ENCODE measurements at places on chromosomes 12 and 14.

- no peak for DNase-seq
Measured at GRCh38 chr14:30620178-30620577, 1.9 kb upstream of the SCFD1 start.

- DNase-seq: no peak
Measured at GRCh38 chr12:119354172-119354571, 19.6 kb downstream of the CCDC60 start.

GRCh38 chr14:35534208-35534872 lies 376 bp downstream of the INSM2 start:
- no peak for DNase-seq

DNA sequence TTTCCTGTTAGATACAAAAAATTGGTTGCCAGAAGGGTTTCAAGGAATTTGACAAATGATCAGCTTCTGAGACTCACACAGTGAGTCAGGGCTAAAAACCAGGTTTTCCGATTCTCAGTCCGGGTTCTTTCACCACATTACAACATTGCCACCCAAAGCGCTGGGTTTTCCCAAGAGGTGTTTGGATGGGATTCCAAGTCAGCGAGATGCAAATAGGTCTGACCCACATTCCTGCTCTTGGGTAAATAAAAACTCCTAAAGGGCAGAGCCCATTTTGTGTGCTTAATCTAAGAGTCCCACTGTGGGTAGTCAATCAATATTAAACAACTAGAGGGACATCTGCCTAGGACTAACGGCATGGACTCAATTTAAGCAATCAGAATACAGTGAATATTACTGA lies 5.4 kb upstream of the RIC8B start:
- no peak for DNase-seq

DNA sequence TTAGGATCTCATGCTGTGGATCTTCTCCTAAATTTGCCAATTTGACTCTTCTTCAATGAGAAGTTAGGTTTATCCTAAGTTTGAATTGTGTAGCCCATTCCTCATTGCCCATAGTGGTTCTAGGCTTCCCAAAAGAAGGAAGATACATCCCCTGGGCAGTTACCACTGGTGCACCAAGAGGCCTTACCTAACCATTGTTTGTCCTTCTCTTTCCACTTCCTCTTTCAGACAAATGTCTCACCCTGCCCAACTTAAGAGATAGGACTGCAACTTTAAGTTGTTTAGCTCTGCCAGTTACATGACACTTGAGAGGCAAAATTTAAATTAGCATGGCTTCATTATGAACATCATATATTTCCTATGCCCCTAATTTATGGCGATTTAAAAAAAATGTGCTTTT lies 9.4 kb upstream of the KCNH3 start:
- DNase-seq: no peak

DNA sequence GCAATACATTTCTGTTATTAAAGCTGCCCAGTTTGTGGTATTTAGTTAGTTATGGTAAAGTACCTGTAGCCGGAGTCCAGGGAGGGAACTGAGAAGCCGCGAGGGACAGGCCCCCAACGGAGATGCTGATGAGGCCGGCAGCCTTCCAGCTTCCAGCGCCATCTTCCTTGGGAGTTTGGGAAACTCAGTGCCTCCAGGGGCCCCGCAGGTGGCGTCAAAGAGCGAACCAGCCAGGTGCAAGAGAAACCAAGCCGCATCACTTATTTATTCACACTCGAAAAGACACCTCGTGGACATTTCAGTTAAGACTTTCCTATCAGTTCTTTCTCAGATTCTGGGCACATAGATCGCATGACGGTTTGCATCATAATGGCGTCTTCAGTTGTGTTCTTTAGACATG lies 216.6 kb downstream of the GLT1D1 start:
- no peak for DNase-seq

- DNase-seq: no peak
Measured at GRCh38 chr12:50662116-50662510, 101.8 kb upstream of the ATF1 start.

- no peak for DNase-seq
Measured at GRCh38 chr14:54815016-54815415, 87.6 kb downstream of the GCH1 start.

DNA sequence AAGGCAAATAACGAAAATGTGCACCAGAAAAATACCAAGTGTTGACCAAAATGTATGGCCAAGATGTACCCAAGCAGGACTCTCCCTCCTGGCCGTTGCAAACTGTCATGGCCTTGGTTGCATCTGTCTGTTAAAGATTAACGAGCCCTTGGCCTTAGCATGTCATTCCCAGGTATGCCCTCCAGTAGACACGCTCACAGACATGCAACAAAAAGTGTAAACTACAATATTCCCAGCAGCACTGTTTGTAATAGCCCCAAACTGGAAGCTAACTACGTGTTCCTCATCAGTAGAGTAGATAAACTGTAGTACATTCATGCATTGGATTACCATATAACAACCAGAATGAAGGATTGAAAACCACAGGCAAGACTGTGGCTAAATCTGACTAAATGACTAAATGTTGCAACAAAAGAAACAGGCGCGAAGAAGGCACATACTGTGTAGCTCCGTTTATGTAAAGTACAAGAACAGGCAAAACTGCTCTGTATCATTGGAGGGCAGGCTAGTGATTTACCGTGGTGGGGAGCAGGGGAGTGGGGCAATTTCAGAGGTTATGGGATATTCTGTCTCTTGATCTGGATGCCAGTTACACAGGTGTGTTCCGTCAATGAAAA lies 232.8 kb upstream of the DIO3 start:
- DNase-seq: no peak

DNA sequence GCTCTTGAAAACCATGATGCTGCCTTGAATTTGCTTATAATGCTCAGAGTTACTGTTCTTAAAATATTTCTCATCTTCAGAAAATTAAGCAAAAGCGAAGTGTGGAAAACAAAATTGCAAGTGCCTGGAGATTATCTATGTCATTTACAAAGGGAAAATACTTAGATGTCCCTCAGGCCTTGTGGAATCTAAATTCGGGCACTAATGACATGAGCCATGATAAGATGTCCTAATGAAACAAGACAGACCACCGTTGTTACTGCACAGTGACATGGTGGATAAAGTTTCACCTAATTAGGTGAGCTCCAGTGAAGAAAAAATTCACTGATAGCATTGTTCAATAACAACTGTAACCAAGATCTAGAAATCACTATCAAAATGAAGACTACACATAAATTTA lies 30.4 kb downstream of the PPP1R13B start:
- no peak for DNase-seq

- no peak for DNase-seq
Measured at GRCh38 chr14:33210311-33210710, 271.6 kb downstream of the NPAS3 start.

DNA sequence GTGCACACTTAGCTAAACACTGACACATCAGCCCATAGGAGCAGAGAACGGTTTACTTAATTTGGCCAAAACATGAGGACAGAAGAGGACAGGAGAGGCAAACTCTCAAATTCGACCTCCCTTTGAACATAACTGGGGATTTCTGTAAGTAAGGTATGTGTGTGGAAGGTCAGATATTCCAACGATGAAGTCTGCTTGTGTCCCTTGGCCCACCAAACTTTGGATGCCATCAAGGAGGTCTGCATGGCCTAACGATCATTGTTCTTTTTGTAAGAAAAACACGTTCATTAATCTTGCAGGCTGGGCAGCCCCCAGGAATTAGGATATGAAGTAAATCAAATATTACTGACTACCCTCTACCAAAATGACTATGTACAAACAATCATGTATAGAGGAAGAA lies 908.5 kb upstream of the ATXN7L3B start:
- DNase-seq: no peak

DNA sequence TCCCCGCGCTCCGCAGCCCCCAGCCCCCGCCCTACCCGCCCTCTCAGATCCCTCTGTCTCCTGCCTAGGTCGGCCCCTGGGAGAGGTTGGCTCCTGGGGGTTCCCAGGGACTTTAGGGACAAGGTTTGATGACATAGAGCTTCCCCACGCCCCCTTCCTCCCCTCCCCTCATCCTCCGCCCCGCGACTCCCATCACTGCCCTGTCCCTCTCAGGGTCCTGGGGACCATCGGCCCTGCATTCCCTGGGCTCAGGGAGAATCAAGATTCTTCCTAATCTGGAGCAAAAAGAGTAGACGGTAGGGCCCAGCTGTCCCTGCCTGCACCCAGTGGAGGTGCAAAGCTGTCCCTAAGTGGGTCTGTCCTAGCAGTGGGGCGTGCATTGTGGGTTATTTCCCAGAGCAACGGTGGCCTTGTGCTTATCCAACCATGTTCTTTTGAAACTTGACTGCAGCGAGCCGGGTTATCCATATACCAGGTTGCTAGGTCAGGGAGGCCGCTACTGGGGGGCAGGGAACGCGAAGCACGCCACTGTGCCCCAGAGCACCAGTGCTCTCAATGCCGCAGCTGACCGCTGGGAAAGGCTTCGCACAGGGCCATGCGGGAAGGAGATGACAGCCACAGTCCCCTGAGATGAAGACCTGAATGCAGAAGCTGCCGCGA lies 124.4 kb upstream of the PRMT8 start:
- DNase-seq: no peak

DNA sequence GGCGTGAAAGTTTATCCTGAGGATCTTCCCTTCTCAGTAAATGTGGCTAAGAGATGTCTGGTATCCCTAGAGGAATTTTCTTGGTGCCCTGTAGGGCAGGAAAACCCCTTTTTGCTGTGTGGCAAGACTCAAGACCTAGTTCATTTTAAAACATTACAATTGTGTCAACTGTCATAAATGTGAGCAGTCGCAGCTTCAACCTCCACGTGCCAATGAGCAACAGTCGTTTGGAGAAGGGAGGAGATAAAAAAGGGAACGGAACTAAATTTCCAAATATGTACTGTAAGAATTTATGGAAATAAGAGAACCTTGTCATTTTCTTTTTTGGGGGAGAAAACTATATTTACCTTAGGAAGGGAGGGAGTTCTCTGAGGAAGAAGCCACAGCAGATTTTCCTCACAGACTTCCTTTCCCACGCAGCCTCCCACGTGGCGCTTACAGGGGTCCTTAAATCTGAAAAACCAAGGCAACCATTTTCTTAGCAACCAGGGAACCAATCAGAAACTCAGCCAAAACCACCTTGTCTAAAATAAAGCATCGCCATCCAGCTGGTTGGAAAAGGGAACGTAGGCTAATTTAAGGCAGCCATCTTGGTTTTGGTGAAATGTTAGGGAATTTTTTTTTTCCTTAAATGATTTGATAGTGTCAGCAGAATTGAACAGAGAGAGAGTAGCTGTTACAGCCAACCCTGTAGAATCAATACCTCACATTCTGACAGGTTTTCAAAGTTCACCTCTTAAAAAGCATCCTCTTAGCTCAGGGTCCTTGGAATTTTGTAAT lies 99.1 kb downstream of the FIGNL2 start:
- no peak for DNase-seq

- DNase-seq: no peak
Measured at GRCh38 chr12:18658179-18658578, 79.6 kb downstream of the PLCZ1 start.

GRCh38 chr12:45268672-45269411 lies 52.9 kb downstream of the ANO6 start:
- DNase-seq: no peak

- no peak for DNase-seq
Measured at GRCh38 chr12:75705749-75706711, 194.6 kb upstream of the KRR1 start.

DNA sequence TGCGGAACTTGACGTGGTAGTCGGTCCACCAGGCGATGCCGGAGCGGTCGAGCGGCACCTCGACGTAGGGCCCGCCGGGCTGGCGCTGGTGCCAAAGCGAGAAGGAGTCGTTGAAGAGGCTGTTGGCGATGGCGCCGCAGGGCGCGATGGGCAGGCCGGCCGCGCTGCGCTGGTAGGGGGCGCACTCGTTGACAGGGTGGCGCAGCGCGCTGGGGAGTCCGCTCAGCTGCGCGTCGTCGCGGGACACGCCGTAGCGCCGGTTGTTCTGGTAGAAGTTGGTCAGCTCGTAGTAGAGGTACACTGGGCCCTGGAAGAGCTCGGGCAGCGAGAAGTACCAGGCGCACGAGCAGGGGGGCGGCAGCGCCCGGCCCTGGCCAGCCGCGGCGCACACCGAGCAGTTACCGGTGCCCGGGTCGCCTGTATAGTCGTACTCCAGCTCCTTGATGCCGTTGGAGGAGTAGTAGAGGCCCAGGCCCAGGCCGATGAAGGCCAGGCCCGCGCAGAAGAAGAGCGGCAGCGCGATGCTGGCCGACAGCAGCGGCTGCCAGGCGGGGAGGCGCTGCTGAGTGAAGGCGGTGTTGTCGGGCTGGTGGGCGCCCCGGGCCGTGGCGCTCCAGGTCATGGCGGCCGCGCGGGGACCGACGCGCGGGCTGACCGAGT lies 482 bp downstream of the TMEM30B start:
- peak; percentile 73 for DNase-seq

GRCh38 chr12:113330505-113330904 lies 4.4 kb downstream of the SLC8B1 start:
- no peak for DNase-seq

DNA sequence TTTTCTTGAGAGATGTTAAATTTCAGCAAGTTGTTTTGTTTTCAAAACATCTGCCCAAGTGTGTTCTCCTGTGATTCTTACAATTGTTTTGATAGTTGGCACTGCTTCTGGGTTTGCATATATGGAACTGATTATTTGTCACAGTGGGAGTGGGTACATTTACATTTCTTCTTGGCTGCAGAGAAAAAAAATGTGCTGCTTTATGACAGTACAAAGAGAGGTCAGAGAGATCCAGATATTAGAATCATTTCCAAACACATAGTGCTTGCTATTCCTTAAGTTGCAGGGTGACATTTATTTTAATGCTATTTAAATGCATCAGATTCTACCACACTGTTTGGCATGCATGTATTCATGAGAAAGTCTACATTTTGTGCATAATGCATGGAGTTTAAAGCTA lies 303.5 kb upstream of the MDGA2 start:
- DNase-seq: no peak

DNA sequence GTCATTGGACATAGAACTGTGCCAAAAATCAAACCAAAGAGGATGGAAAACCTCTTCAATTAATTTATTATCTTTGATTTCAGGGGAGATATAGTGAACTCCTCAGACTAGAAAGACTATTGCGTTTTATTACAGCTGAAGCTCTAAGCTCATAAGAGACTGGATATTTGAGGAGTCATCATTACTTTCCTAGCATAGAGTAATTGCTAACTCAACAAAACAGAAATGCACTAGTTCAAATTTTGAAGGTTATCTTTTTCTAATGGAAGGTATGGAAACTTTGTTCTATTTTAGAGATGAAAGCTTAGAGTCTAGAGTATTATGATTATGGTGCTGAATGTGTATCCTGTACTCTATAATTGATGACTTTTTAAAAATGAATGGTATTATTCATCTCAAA lies 5.3 kb upstream of the BEST3 start:
- no peak for DNase-seq

- DNase-seq: no peak
Measured at GRCh38 chr14:101932673-101933072, 31.7 kb upstream of the DYNC1H1 start.

GRCh38 chr12:64103825-64104740 lies 118.0 kb downstream of the KICS2 start:
- DNase-seq: no peak
